NCI-H146 (cell line): ENCODE measurements at places on chromosomes 13 and 19.

DNA sequence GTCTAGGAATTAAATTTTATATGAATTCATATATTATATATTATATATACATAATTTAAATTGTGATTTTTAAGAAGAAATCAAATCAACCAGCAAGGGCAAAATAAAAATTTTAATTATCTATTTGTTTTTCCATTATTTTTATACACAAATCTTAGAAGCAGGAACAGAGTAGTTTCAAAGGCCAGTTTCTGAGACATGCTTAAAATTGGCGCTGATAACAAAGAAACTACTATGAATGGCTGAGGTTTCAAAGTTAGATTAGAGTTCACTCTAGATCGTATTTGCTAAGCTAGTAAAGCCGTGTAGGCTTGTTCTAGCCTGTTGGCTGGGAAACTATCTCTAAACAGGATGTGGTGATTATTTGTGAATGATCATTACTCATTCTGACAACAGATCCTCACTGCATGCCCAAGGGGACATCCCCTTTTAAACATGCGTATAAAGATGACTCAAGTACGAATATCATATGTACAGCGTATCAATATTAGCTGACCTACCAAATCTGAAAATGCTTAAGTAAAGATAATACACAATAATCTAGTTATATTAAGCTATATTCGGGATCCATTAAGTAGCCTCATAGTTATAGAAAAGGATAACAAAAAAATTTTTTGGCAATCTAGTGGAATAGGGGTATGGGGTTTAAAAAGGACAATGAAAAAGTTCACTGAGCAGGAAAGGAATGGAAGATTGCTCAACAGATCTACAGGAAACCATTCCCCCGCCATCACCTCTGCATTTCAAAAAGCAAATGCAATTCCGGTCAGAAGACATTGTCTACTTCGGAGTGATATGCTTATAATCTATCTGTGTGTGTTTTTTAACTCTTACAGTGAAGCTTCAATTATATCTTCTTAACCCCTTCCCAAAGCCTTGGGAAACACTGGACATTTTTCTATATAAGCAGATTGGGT is 150.1 kb downstream of the SHISA2 start:
- DNase-seq = no peak

DNA sequence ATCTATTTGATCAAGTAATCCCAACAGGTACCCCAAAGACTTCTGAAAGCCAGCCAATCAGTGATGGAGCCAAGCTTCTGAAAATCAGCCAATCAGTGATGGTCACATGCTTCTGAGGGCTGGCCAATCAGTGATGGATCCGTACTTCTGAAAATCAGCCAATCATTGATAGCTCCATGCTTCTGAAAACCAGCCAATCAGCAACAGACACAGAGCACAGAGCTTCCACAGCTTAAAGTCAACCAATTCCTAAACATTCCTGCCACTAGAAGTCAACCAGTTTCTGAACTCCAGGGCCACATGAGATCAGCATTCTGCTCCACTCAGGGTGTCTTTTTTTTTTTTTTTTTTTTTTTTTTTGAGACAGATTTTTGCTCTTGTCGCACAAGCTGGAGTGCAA is 8.2 kb upstream of the HSD17B14 start:
- DNase-seq = no peak

DNA sequence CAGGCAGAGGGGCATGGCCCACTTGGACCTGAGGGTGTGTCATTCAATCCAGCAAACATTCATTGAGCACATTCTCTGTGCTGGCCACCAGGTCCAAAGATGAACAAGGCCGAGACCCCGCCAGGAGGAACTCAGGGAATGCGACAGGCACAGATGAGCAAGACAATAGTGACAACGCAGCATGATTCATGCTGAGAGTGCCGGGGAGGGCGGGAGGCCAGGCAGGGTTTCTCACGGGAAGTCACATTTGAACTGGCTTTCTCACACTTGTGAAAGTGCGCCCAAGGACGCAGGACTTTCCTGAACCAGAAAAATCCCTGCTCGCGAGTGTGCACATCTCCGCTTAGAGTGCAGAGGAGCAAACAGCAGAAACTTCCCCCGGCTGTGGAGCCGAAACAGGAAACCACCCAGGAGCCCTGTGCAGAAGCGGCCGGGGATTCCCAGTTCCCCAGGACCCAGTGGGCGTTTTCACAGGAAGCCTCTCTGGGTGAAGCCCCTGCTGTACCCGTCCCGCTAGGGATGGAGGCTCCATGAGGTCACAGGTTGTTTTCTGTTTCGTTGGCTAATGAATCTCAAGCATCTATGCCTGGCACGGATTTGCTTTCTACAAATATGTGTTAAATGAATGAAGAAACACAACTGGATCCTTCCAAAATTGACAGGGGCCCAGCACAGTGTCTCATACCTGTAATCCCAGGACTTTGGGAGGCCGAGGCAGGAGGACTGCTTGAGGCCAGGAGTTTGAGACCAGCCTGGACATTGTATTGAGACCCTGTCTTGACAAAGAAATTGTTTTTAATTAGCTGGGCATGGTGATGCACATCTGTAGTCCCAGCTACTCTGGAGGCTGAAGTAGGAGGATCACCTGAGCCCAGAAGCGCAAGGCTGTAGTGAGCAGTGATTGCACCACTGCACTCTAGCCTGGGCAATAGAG is 68.4 kb upstream of the TM9SF2 start:
- peak; percentile 67 for DNase-seq

DNA sequence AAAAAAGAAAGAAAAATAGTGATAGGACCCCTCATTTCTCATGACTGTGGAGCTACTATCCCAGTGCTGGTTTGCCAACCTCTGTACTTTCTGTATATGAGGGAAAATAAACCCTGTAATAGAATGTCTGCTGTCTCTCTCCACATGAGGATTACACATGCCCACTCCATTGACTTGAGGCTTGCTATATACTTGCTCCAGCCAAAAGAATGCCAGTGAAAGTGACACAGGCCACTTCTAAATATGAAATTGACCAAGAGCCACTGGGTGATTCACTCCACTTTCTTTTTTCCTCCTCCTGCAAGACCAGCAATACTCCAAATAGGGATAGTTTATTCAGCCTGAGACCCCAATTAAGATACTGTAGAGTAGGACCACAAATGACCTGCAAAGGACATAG is 6.2 kb downstream of the THAP8 start:
- no peak for DNase-seq

GRCh38 chr19:345320-345879 is 804 bp upstream of the MIER2 start:
- no peak for DNase-seq

DNA sequence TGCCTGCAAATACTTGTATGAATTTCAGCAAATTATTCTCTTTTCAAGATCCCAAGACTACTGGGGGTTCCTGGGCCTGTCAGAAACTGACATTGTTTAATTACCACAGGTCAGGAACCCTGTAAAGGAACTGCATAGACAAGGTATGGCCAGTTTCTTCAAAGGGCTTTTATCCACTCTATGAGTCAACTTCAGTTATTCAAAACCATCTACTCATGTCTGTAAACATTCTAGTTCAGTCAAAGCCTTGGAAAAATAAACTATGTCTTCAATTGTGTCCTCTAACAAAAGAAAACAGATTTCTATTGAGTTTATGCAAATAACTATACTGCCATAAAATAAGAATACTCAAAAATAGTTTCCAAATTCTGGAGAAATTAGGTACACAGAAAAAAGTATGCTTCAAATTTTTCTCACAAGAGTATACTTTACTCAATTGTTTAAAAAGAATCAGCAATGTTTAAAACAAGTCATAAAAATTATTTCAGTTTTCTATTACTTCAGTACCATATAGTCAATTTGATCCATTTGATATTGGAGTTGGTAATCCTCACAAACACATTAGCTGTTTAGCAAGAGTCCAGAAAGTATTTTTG is 486.4 kb upstream of the PCDH20 start:
- no peak for DNase-seq

GRCh38 chr19:46461537-46461936 is 9.8 kb downstream of the PNMA8A start:
- DNase-seq = no peak

DNA sequence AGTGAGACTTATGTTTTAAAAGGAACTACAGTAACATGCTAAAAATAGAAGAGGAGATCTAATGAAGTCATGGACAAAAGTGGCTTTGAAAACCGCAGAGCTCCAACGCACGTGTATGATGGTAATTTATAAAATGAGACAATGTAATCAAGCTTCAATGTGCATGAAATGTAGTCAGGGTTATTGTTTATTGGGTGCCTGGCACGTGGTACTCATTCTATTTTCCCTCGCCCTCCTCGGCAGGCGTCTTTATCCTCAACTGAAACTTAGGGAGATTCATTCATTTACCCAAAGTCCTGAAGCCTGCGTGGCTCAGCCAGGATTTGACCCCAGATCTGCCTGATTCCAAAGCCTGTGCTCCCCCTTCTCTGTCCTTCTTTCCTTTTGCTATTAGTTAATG is 79.8 kb downstream of the CHST8 start:
- no peak for DNase-seq

- peak; percentile 80 for DNase-seq
Observed at GRCh38 chr13:36536546-36536945, 104.3 kb downstream of the CCNA1 start.

DNA sequence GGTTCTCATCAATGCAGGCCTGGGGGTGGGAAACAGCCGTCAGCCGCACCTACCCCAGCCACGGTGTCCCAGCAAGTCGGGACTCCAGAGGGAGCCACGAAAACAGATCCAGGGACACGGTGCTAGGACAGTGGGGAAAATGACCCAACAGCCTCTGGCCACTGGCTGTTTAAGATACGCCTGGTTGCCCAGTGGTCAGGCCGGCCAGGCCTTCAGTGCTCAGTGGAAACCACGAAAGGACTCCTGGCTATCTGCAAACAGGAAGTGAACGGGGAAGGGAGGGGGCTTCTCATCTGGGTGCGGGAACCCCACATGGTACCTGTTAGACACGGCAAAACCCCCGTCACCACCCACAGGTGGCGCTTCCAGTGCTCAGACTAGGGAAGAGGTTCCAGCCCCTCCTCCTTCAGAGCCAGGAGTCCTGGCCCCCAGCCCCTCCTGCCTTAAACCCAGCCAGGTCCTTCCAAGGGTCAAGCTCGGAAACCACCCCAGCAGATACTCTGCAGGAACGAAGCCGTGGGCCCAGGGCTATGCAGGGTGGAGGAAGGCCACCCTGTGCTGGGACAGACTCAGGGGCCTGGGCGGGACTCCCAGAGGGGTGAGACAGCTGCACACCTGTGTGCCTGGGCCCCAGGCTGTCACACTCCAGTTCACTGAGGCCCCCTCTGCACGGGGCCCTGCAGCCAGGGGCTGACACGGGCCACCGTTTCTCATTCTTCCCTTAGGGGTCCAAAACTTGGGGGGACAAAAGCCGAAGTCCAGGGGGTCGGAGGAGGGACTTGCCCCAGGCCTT is 4.5 kb downstream of the PPP1R12C start:
- DNase-seq = no peak

DNA sequence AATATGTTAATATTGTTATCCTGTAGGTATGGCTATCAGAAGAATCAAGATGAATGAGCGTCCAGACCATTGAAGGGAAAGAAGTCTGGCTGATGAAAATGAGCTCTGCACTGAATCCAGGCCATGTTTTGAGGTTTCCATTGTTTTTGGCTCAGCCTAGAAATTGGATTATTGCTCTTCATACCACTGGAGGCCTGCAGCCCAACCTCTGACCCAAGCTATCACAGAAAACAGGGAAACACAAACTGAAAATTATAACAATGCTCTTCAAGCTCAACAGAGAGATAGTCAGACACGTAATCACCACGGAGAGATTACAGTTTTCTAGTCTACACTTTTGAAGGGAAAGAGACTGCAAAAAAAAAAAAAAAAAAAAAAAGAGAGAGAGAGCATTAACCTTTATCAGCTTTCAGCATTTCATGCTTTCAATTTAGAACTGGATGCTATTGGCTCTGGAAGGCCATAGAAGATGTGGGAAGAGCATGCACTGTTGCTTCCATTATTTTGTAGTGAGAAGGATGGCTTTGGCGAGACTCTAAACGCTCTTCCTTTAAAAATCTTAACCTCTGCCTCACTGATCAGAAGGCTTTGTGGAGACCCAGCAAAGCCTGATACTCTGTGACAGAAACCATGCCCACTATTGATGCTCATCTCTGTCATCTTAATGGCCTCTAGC is 10.8 kb downstream of the EDNRB start:
- no peak for DNase-seq

DNA sequence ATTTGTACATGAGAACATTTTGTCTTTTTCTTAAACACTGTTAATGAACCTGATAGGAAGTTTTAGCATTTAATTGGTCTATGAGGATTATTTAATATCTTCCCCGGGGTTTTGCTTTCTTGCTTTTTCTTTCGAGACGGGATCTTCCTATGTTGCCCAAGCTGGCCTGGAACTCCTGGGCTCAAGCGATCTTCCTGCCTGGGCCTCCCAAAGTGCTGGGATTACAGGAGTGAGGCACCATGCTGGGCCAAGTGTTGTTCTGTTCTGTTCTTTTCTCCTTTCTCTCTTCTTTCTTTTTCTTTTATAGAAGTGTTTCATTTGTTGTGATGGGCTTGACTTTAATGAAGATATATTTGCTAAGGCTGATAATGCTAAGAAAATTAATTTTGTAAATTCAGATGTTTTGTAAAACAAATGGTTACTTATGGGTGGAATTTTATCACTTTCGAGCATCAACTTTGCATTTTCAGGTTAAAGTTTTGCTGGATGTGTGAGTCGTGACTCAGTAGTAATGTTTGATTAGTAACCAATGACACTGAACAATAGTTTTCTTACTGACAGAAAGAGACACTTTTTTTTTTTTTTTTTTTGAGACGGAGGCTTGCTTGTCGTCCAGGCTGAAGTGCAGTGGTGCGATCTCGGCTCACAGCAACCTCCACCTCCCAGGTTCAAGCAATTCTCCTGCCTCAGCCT is 2.2 kb downstream of the PAN3 start:
- DNase-seq = no peak

GRCh38 chr13:27911521-27911920 is 8.3 kb upstream of the PDX1 start:
- no peak for DNase-seq

DNA sequence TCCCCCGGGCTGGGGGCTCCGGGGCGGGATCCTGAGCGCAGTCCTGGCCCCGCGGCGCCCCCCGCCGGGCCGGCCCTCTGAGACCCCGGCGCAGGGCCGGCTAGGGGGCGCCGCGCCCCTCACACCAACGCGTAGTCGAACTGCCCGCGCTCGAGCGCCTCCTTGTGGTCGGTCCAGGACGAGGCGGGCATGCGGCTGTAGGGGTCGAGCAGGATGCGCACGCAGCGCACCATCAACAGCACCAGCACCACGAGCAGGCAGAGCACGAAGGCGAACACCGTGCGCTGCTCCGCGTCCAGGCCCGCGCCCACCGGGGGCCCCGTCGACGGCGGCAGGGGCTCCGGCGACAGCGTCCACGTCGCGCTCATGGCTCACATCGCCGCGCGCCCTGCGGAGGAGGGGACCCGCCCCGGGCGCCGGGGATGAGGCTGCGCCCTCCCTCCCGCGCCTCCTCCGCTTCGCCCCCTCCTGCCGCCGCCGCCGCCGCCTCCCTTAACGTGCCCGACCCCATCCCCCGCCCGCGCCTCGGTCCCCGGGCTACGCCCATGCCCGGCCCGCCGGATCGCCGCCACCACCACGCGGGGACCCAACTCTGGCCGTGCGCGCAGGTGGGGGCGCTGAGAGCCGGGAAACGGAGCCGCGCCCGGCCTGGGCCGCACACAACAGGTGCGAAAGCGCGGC is 624 bp downstream of the CTXN1 start:
- DNase-seq = peak; percentile 71
